ENCODE measurements at places on chromosomes 7 and 10.

DNA sequence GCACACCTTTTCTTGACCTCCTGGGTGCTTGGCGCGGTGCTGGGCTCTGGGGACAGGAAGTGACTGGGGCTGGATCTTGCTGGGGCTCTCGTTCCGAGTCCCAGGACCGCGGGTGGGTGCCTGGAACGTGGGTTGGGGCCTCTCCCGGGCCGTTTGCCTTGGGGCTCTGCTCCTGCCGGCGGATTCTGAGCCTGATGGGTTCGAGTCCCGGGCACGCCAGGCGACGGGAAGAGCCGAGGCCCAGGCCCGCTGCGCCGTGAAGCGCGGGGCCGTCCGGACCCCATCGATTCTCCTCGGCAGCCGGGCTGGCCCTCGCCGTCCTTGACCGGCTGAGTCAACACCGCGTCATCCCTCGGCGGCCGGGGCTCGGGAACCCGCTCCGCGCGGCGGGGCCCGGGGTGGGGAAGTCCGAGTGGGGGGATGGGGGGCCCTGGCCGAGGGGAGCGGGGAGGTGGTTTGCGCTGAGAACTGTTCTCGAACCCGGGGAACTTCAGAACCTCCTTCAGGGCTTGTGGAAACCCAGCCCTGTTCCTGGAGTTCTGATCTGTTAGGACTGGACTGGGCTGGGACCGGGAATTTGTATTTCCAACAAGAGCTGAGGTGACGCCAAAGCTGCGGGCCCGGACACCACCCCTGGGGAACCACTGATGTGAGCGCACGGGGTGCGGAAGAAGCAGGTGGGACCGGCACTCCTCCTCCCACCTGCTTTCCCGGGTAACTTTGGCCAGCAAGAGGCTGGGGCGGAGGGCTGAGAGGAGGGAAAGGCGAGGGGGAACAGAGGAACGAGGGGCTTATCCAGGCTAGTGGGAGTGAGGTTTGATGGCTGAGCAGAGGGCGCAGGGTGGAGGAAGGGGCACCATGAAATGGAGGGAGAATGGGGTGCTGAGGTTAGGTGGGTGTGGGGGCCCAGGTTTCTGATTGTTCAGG lies 6.2 kb downstream of the HHEX start:
- no peak for DNase-seq

GRCh38 chr7:80643336-80643915 lies 5.0 kb downstream of the CD36 start:
- no peak for DNase-seq

DNA sequence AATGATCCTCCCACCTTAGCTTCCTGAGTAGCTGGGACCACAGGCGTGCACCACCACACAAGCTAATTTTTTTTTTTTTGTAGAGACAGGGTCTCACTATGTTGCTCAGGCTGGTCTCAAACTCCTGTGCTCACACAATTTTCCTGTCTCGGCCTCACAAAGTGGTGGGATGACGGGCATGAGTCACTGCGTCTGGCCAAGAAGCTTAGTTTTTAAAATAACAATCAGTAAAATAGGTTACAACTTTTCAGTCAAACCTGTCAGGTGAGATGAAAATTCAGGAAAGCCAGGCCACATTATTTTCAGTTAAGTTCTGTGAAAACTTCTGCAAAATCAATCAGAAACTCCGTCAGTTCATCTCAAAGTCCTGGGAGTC lies 55.4 kb downstream of the FAM241B start:
- no peak for DNase-seq

DNA sequence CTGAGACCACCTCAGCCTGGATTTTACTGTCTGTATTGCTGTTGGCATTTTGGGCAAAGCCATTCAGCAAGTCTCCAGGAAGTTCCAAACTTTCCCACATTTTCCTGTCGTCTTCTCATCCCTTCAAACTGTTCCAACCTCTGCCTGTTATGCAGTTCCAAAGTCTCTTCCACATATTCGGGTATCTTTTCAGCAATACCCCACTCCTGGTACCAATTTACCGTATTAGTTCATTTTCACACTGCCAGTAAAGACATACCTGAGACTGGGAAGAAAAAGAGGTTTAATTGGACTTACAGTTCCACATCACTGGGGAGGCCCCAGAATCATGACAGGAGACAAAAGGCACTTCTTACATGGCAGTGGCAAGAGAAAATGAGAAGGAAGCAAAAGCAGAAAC lies 62.8 kb downstream of the INPP5A start:
- DNase-seq: no peak

GRCh38 chr7:44884621-44885393 lies 523 bp downstream of the PURB start:
- DNase-seq: peak; percentile 92

GRCh38 chr10:58486821-58487220 lies 25.9 kb upstream of the BICC1 start:
- DNase-seq: no peak

GRCh38 chr7:39838326-39838725 lies 111.7 kb upstream of the CDK13 start:
- no peak for DNase-seq

DNA sequence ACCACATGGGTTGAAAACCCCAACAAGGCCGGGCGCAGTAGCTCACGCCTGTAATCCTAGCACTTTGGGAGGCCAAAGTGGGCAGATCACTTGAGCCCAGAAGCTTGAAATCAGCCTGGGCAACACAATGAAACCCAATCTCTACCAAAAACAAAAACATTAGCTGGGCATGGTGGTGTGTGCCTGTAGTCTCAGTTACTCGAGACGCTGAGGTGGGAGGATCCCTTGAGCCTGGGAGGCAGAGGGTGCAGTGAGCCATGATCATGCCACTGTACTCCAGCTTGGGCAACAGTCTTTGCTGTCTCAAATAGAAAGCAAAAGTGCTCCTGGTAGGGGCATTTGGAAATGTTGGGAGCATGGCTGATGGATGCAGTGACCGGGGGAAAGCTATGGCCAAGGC lies 209.6 kb upstream of the PLXNA4 start:
- DNase-seq: no peak

DNA sequence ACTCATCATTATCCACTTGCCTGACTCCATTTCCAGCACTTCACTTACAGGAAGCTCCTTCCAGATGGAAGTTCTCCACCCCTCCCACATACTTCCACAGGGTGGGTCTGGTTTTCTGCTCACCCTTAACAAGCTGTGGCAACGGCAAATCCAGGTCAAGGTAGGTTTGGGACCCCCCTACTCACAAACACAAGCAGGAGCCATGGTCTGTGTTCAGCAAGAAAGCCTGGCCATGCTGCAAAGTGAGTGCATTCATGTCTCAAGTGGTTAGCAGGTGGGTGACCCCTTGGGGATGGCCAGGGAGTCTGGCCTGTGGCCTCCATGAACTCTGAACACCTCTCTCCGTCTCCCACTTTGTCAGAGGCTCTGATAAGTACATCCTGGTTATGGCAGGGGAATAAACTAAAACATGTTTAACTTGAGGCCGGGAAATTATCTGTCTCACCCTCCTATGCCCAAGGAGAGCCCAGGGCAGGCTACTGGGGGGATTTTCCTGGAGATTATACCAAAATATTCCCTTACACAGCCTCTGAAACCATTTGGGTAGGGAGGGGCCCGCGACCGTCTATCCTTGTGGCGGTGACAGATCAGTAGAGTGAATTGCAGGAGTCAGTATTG lies 844 bp downstream of the XPNPEP1 start:
- DNase-seq: no peak

Measured in posterior cingulate gyrus (tissue), 11 donors.